T1000 (cell line): ENCODE measurements at places on chromosomes 2 and 18.

- DNase-seq = no peak
These were observed 147.8 kb downstream of the SATB2 start for GRCh38 chr2:199309973-199310372.

DNA sequence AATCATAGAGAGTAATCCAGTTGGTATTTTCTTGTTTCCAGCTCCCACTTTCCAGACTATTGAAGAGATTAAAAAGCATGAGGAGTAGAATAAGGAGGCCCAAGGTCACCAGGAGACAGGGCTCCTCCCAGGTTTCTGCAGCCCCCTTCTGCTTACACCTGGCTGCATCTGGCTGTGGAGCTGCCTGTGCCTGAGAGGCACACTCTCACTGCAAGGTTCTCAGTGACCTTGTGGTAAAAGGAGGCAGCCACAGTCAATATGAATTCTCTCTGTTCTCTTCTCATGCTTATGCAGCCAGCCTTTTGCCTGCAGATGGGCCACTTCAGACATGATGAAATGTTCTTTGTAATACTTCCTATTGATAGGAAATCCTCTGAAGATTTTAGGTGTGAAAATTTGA, 233.7 kb downstream of the MYO3B start:
- no peak for DNase-seq

GRCh38 chr18:22831441-22831904, 101.7 kb upstream of the RBBP8 start:
- no peak for DNase-seq

GRCh38 chr2:101516823-101517690, 42.1 kb upstream of the RFX8 start:
- DNase-seq = peak; percentile 49

DNA sequence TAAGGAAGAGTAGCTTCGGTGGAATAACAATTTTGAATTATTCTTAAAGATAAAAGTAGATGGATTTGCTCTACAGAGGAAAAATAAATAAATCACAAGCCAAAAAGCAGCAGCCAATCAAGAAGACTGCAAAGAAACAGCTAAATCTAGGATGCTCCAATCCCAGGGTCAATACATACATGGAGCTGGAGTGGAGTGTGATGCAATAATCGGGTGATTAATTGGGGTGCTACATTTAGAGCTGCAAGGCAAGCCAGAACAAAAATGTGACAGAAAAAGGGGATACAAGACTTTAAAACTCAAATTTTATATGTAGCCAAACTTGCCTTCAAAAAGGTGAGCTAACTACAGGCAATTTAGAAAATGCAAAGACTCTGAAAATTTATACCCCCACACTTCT, 215.8 kb downstream of the TCF4 start:
- no peak for DNase-seq

DNA sequence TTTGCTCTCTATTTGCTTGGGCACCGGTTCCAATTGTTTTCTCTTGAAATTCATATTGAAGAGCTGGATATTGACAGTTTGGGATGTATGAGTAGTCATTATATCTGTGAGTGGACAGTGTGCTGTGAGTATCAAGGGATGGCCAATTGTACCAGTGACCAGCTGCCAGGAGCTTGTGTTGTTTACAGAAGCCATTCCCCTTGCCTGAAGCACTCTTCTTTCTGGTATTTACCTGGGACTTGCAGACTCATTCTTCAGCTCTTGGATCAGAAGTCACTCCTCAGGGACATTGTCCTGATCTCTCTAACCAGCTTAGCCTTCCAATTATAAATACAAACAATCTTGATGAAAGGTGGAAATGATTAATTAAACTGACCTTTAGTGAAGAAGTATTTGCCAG, 438.3 kb upstream of the LRATD1 start:
- no peak for DNase-seq

- no peak for DNase-seq
These were observed 315.3 kb downstream of the CLIP4 start for GRCh38 chr2:29430382-29431112.
